ENCODE measurements at places on chromosomes 5 and 9.

- no peak for DNase-seq
Measured at GRCh38 chr5:163789870-163790269, 284.5 kb downstream of the MAT2B start.

DNA sequence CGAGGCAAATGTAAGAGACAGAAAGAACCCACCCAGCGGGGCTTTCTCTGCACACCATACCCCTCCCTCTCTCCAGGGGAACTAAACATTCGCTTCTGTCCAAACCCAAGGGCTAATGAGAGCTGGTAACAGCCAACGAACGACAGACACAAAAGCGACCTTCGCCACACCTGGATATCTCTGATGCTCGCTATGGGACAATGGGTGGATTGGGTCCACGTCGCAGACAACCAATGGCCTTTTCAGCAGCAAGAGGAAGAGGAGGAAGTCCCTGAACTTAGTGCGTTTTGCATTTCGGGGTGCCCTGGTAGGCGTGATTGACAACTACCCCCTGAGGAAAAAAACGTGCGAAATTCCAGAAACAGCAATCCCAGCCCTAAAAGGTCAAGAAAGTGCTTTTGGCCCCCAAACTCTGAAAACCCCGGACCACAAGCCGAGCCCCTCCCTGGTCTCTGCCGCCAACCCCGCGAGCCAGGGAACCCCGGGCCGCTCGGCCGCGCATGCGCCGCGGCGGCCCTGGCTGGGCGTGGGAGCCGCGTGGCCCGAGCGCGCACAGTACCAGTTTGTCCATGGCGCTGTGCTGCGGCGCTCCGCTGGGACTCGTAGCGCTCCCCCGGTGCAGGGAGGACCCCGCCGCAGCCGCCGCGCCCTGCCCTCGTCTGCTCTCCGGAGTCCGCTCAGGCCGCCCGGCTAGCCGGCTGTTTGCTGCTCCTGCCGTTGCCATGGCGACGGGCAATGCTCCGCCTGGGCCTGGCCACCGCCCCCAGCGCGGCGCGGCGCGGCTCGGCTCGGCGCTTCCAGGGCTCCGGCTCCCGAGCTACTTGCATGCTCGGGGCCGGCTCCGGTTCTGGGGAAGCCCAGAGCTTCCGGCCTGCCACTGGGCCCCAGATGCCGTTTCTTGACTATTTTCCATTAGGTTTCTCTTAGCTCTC, 66.9 kb upstream of the DNAH5 start:
- DNase-seq, result peak; percentile 63

DNA sequence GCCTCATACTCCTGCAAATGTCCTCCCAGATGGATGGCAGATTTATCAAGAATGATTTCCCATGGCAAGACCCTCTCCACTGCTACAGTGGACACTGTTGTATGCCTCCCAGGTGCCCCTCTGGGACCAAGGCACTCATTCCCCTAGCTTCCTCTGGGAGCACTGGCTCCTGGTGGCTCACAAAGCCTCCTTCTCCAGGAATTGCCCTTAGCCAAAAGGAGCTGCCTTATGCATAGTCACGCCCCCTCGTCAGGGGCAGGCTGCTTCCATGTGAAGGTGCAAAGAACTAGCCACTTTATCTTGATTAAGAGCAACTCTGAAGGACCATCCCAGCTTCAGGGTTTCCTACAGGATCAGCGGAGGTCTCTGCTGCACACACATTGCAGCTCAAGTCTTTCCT, 358.1 kb downstream of the CDK5RAP2 start:
- DNase-seq, result no peak

GRCh38 chr5:151820903-151821302, 49.1 kb downstream of the G3BP1 start:
- no peak for DNase-seq

GRCh38 chr5:169584998-169585451, 1.5 kb downstream of the SPDL1 start:
- DNase-seq, result no peak

DNA sequence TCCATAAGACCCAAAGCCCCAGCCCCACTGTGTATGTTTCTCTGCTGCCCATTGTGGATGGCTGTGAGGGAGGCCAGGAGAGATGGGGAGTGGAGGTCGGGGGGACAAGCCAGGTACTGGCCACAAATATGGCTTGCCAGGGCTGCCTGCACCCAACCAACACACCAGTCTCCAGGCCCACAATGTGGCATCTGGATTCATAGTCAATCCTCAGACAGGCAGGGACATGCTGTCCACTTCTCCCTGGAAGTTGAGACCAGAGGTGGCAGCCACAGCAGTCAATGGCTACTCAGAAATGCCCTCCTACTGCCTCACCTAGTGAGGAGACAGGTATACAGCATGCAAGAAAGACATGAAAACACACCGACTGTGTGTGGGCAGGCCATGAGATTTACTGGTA, 61.2 kb upstream of the SLC25A51 start:
- no peak for DNase-seq

DNA sequence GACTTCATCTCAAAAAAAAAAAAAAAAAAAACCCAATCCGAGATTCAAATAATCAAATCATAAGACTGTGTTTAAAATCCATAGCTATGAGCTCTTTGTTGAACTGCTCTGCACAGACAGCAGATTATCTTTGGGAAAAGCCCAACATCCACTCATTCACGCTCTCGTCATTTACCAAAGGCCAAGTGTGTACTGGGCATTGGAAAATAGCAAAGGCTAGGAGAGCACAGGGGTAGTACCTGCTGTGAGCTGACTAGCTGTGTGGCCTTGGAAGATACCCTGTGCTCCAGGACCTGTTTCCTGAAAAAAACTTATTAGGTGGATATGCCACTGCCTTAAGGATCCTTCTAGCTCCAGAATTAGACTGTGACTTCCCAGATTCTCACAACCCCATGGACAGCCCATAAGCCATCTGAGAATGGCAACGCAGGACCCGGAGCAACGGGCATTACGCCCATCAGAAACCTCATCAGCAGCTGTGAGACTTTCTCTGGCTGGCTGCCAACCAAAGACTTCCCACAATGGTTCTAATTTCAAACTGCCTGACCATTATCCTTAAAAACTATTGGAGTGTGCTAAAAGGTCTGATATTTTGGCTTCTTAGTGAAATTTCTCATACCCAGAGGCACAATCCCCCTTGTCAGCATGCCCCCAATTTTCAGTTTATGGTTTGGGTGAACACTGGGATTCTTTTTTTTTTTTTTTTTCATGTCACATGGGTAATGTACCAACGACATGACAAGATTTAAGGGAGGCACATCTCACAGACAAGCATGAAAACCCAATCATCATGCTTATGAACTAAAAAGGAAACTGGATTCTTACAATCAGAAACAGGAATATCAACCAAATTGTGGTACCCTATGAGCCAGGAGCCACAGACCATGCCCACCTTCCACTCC, 16.8 kb downstream of the SERINC5 start:
- no peak for DNase-seq

DNA sequence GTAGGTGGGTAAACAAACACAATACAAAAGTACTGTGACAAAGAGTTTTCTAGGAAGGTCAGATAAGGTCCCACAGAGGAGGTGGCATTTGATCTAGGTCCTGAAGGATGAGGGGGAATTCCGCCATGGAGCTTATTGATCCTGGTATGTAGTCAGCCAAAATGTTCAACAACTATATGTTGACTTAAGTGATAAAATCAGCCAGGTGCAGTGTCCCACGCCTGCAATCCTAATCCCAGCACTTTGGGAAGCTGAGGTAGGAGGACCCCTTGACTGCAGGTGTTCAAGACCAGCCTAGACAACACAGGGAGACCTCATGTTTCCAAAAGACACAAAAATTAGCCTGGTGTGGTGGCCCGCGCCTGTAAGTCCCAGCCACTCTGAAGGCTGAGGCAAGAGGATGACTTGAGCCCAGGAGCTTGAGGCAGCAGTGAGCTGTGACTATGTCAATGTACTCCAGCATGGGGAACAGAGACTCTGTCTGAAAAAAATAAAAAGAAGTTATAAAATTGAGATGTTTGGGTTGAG, 46.4 kb upstream of the PLIN2 start:
- DNase-seq, result no peak

DNA sequence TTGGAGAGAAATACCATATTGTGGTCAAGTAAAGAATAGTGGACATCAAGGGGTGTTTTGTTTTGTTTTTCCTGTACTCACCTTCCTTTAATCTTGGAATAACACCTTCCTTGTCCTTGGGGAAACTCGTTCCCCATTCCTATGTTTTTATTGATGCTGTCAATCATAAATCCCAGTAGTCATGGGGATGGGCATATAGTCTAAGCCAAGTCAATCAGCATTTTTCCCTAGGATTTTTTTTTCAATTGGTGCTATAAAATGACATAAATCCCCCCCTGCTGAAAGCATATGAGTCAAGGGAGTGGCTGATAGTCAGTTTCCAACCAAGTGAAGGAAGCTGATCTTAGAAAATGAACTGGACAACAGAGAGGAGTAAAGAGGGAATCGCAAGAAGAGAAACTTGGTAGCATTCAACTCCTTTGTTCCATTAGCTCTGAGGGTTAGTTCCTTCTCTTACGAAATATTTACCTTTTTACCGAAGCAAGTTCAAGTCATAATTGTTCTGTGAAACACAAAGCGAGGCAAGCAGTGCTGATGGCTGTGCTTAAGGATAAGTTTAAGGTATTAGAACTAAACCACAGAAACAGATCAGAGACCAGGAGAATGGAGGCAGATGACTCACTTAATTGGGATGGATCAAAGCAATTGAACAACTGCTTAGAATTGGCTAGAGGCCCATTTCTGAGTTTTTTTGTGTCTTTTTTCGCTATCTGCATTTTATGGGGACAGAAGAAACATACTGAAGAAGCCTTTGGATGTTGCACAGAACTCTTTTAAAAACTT, 218.6 kb downstream of the SEMA6A start:
- DNase-seq, result no peak

DNA sequence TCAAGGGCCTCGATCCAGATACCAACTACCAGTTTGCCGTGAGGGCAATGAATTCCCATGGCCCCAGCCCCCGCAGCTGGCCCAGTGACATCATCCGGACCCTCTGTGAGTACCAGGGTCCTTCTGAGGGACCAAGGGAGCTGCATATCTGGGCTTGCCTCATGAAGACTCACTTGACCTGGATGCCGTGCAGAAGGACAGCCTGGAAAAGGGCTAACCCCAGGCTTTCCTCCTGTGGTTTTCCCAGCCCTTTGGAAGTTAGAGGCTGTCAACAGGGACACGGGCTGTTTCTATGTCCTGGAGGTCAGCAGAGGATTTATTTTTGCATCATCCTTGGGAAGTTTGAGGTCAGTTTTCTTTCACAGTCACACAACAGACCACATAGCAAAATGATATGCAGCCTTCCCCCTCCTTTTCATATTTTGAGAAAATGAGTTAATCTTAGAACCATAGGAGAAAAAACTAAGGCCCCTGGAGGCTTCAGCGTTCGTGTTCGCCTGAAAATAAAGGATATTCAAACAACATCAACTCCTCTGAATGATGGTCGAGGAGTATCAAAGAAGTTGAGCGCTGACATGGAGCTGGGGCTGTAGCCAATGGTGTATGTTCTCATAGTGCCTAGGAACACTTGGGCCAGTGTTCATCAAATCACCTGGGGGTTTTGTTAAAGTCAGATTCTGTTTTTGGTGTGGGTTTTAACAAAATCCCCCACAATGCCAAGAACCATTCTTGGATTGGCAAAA, 112.2 kb downstream of the EGFLAM start:
- DNase-seq, result no peak

DNA sequence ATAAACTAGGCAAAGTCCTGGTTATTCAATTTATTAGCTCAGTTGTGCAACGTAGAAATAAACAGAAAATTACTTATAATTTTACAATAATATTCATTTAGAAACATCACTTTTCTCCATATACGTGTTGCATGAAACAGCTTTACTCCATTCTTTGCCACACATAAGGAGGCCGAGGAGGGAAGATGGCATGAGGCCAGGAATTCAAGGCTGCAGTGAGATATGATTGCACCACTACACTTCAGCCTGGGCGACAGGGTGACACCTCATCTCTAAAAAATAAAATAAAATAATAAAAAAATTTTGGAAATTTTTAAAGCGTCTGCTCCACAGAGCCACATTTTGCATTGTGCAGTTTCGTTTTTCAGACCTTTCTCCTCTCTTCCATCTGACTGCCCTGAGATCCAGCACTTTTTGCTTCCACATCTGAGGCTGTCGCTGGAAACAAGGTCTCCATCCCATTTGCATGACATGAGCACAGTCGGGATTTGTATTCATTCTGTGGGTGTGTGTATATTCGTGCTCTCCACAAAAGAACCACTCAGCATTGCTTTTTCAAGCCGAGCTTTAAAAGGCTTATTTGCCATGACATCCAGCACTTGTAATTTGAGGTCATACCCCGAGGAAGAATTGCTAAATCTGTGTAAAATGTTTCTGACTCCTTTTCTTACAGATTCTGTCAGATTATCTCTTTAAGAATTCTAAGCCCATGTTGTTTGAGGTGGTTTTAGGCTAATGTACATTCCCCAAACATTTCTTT, 98.6 kb upstream of the MSX2 start:
- DNase-seq, result no peak

- no peak for DNase-seq
Measured at GRCh38 chr5:78985725-78986223, 664 bp upstream of the ARSB start.

- no peak for DNase-seq
Measured at GRCh38 chr5:169798906-169799660, 162.0 kb downstream of the DOCK2 start.

DNA sequence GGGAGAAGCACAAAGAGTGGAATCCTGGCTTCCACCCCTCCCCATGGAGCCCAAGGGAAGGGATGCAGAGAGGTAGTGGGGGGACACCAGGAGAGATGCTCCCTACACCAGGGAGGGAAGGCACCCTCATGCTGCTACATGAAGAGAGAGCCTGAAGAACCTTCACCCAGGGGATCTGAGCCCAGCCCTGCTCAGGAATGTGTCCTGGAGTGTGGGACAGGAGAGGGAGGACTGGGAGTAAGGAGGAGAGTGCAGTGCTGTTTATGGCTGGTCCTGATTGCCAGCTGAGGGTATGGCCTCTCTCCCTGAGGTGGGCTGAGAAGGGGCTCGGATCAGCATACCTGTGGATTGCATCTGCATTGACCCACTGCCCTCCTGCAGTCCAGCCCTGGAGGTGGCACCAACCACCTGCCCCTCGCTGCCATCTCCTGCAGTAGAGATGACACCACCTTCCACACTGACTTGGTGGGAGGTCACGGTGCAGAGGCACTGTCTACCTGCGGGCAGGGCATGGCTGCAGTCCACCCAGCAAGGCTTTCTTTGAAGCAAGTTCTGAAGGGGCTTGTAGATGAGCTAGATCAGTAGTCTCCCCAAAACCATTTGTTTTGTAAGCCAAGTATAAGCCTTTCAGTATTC, 114.9 kb upstream of the SLC25A48 start:
- DNase-seq, result no peak

GRCh38 chr5:35859101-35859661, 2.5 kb downstream of the IL7R start:
- no peak for DNase-seq

GRCh38 chr5:75356719-75357118, 19.7 kb downstream of the HMGCR start:
- DNase-seq, result no peak

- no peak for DNase-seq
Measured at GRCh38 chr9:84697509-84698114, 28.1 kb downstream of the NTRK2 start.

GRCh38 chr5:98989727-98990126, 60.9 kb upstream of the CHD1 start:
- DNase-seq, result peak; percentile 29

All from CMK (cell line).